ENCODE measurements at places on chromosomes 1 and 21.

DNA sequence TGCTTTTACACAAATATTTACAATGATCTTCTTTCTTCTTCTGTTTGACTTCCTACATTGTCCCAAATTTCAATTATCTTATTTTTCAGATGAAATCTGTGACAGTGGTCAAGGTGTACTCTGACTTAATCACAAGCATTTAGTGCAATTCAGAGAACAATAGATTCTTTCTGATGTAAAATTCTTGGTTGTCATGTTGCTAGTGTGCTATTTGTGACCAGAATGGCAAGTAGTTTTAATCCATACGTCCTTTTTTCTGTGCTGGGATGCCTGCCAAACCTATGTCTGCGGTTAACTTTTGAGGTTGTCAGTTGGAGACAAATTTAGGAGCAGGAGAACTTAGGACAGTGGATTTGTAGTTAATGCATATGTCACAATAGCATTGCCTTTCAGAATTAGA, 31.0 kb downstream of the NCAM2 start:
- no peak for DNase-seq

DNA sequence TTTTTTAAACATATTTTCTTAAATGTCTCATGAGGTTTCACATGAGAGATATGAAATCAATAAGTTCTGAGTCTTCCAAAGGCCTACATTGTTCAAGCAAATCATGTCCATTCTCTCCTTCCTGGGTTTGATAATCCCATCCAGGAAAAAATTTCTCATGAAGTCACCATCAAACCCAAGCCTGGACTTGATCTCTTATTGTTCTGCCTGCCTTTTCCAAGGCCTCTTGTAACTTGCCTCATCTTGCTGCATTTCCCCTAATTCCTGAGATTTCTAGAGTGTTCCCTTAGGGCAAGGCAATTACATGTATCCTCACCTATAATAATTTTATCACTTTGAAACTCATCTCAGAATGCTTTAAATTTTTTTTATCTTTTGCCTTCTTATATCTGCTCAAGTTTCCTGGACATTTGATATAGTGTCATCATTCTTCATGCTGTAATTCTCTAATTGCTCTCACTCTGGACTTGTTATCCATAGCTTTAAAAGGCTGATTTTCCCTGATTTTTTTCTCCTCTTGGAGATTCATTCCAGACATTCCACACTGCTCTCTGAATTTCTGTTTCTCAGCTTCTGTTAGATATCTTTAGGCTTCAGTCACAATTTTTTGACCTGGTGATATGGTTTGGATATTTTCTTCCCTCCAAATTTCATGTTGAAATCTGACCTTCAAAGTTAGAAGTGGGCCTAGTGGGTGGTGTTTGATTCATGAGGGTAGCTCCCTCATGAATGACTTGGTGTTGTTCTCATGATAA, 126.4 kb downstream of the LRRC7 start:
- DNase-seq: no peak

DNA sequence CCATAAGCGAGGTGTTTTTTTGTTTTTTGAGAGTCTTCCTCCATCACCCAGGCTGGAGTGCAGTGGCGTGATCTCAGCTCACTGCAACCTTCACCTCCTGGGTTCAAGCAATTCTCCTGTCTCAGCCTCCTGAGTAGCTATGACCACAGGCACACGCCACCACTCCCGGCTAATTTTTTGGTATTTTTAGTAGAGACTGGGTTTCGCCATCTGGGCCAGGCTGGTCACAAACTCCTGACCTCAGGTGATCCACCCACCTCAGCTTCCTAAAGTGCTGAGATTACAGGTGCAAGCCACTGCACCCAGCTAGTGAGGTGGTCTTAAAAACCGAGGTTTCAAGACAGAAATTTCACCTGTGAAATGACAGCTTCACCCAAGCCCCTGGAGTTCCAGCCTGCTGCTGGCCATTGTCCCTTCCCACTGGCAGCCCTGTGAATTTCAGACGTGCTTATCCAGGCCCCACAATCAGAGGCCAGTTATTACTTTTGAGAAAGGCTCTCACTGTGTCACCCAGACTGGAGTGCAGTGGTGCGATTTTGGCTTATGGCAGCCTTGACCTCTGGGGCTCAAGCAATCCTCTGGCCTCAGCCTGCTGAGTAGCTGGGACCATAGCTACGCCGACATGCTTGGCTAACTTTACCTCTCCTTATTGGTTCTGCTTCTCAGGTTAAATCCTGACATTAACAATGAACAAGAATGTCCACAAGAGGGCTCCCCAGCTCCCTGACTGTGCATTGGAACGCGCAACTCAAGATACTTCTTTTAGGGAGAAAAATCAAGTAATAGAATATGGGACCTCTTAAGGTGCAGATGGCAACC, 19.4 kb downstream of the ENO1 start:
- peak; percentile 60 for DNase-seq

- no peak for DNase-seq
Measured at GRCh38 chr1:222852326-222852725, 37.5 kb downstream of the DISP1 start.

DNA sequence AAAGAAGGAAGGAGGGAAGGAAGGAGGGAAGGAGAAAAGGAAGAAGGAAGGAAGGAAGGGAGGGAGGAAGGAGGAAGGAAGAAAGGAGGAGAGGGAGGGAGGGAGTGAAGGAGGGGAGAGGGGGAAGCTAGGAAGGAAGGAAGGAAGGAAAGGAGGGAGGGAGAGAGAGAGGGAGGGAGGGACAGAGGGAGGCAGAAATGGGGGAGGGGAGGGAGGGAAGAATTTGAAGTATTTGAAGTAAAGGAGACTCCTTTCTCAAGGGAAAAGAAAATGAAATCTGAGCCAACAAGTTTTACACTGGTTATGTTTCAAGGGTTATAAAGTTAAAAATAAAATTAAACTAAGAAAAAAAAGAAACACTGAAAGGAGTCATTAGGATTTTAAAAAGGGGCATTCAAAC, 431.4 kb downstream of the BRINP3 start:
- DNase-seq: no peak

GRCh38 chr1:193019442-193020026, 39.6 kb downstream of the UCHL5 start:
- peak; percentile 7 for DNase-seq

- no peak for DNase-seq
Measured at GRCh38 chr1:198232378-198232777, 75.6 kb downstream of the NEK7 start.

- DNase-seq: no peak
Measured at GRCh38 chr1:103373991-103374390, 151.5 kb upstream of the RNPC3 start.

DNA sequence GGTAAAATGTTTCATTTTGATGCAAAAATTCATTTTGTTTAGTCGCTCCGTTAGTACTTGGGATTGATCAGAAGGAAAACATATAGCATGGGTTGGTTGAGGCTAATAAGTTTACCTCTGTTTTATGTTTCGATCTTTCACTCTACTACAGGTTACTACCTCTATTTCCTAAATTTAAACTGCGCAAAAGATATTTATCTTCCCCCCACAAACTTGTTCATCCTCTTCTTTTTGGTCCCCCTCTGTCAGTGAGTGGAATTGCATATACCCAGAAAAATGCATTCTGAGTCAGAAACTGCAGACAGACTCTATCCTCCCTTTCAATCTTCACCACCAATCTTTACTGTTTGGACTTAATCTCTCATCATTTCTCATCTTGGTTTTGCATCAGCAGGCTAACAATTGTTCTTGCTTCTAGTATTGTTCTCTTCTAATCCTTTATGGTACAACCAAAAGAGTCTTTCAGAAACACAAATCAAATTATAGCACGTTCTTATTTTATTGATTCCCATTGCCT, 316.0 kb upstream of the ADGRL4 start:
- no peak for DNase-seq

- DNase-seq: no peak
Measured at GRCh38 chr1:179154437-179154836, 72.6 kb downstream of the TOR3A start.

GRCh38 chr1:41623736-41624135, 139.3 kb upstream of the EDN2 start:
- DNase-seq: peak; percentile 36

DNA sequence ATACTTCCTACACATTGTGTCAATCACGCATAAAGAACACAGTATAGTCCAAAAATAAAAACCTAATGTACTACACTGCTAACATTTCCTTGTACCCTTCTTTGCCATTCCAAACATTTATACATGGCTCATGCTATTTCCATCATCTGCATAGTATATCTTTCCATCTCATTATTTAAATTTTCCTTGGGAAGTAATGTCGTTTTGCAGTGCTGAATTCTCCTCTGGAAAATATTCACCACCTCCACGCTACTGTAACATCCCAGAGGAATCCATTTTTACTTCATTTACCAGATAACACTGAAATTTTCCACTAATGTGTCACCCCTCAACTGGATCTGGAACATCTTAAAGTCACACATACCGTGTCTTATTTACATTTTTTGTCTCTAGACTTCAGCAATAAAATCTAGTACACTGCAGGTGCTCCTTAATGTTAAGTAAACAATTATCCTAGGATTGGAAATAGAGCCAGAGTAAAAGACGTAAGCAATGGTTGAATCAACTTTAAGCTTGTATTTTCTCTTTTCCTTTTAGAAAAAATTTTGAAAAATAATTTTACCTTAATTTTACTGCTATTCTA, 881.0 kb downstream of the AMY1C start:
- no peak for DNase-seq

GRCh38 chr1:233132445-233132844, 163.1 kb downstream of the PCNX2 start:
- no peak for DNase-seq

- no peak for DNase-seq
Measured at GRCh38 chr1:234999513-234999940, 129.1 kb downstream of the TOMM20 start.

- DNase-seq: peak; percentile 81
Measured at GRCh38 chr1:32107742-32108661, at the start of gene KPNA6. Gene KPNA6, plus strand, starts transcription at chr1:32108056. Its CDS starts 75 bp downstream, at chr1:32108131.

DNA sequence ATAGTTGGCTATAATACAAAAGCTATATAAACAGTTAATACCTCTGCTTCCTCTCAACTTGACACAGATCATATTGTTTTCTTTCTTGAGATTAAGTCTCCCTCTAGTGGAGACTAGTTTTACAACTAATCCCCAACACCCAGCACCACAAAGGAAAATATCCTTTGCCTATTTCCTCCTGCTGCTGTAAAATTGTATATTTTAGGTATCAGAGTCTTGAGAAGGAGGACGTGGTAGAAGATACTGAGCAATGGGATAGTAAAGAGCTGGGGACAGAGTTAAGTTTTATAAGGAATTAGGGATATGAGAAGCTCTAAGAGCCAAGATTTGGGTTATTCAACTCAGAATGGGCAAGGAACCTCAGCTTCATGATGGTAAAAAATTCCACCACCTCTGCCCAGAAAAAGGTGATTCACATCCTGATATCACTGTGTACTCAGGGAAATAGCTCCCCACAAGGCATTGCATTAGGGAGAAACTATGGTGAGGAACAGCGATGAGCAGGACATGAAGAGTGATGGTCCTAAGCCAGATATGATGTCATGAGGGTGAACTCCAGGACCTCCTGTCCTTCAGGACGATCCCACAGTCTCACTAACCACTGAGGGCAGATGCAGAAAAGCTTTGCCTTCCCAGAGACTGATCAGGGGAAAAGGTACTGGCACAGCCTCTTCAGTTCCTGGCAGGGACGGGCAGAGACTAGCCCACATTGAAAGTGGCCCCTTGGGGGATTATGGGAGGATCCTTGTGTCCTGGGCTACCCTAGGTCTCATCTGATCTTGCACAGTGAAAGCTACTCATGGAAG, 14.7 kb upstream of the CFAP126 start:
- peak; percentile 38 for DNase-seq

GRCh38 chr1:150967936-150968335, 6.7 kb downstream of the CERS2 start:
- DNase-seq: no peak

- no peak for DNase-seq
Measured at GRCh38 chr1:95449516-95449915, 215.5 kb downstream of the RWDD3 start.

- no peak for DNase-seq
Measured at GRCh38 chr21:44572959-44573583, 458 bp upstream of the KRTAP10-4 start.

DNA sequence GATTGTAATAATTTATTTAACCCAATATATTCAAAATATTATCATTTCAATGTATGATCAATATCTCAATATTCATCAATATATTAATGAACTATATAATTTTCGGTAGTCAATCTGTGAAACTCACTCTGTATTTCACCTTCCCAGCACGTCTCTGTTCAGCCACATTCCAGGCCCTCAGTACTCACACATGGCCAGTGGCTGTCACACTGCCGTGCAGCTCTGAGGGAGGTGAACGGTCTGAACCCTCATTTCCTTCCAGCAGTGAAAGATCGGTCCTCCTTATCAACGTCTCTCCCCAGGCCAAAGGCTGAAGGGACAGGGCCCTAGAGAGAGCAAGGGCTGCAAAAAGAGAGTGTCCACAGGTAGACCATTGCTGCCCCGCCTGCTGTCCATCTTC, 39.5 kb upstream of the ZNF124 start:
- no peak for DNase-seq

DNA sequence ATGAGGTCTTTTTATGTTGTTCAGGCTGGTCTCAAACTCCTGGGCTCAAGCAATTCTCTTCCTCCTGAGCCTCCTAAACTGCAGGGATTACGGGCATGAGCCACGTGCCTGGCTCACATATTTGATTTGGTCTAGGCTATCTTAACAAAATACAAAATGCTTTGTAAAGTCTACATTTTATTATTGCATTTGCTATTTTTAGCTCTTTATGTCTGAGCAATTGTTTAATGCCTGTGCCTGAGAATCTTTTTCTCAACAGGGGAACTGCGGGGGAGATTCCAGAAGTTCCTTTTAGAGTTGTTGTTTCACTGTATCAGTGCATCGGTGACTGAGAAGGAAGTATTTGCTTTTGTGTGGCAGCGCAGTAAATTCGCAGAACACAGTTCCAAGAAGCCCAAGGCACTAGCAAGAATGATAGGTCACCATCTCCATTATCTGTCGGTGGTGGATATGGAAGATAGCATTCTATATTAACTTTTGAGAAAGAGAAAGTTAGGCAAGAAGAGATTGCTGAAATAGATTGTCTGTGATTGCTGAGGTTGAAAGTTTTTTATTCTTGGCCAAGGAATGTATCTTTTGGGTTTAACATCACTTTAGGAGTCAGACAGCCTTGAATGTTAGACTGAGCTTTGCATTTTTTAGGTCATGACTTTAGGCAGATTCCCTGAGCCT, 167.3 kb downstream of the PDE4B start:
- DNase-seq: no peak
